ENCODE measurements at places on chromosomes 11 and 22.

DNA sequence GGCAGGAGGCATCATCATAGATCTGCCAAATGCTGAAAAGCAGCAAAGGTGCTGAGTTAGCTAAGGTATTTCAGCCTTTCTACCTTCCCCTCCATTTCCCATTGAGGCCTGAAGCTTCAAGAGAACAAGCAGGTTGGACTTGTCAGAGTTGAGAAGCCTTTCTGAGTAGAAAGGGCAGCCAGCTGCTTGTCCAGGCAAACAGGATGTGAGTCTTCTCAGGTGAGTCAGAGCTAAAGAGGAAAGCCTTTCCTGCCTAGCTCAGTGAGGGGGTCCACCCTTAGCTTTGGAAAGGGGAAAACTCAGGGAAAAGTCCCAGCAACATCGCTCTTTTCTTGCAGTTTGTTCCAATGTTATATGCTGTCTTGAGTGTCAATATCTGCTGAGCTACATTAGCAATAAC, 13.2 kb upstream of the MPZL2 start:
- DNase-seq: peak; percentile 18

DNA sequence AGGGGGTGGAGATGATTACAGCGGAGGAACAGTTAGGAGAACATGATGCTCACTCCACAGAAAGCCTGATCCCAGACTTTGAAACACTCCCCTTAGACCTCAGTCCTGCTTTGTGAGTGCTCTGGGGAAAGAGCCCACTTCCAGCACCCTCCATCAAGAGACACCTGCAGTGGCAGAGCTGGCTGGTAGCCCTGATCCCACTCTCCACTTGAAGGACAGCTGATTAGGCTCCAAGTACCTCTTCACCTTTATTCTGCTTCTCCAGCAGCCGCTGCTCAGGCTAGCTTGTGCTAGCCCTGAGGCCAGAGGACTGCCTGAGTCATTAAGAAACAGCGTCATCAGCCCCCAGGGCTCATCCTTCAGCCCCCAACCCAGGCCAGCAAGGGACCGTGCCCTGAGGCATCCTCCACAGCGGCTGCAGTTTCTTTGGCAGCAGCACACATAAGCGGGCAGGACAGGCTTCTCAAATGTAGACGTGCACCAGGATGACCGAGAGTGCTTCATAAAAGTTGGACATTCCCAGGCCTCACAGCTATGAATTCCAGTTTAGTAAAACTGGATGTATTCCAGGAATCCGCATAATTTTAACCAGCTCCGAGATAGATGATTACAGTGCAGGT, 146.0 kb upstream of the TBCEL start:
- no peak for DNase-seq

DNA sequence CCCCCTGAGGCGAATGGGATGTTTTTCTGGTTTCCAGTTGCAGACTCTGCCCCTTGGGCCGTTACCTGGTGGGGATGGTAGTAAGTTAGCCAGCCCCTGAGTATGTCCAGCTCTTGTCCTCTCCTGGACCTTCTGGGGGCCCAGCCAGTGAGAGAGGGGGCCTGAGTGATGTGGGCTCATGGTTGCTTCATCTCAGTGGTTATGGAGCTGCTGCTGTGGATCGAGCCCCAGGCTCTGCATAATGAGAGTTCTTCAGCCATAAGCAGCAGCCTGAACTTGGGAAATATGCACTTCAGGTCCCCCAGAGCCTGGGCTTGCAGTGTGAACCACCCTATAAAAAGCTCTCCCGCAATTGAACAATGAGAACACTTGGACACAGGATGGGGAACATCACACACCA, 5.9 kb downstream of the TMPRSS13 start:
- DNase-seq: no peak

GRCh38 chr11:46944356-46945075, 8.0 kb downstream of the CSTPP1 start:
- no peak for DNase-seq

DNA sequence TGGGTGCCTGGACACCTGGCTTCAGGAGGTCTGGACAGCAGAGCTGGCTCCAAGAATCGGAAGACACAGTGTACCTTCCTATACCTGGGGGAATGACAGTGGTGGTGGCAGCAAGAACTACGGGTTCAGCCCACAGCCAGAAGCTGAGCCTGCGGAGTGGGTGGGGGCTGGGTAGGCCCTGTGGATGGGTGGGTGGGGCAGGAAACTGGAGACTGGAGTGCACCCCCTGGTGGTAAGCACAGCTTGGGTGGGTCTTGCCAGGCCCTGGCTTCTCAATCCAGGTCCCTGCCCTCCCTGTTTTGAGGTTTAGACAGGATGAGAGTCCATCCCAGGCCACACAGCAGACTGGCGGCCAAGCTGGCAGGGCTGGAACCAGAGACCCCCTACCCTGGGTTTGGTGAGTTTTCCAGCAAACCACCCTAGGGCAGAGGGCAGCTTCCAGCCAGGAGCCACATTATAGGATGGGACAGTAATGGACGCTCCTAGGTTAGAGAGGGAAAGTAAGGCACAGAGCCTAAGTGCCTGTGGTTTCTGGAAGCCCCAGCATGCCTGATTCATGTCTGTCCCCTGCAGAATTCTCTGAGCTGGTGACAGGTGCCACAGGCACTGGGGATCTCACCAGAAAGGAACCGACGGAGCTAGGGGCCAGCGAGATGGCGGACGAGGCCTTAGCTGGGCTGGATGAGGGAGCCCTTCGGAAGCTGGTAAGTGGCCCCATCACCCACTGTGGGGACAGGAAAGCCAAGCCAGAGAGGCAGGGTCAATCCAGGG, 1.7 kb downstream of the SMTN start:
- no peak for DNase-seq

DNA sequence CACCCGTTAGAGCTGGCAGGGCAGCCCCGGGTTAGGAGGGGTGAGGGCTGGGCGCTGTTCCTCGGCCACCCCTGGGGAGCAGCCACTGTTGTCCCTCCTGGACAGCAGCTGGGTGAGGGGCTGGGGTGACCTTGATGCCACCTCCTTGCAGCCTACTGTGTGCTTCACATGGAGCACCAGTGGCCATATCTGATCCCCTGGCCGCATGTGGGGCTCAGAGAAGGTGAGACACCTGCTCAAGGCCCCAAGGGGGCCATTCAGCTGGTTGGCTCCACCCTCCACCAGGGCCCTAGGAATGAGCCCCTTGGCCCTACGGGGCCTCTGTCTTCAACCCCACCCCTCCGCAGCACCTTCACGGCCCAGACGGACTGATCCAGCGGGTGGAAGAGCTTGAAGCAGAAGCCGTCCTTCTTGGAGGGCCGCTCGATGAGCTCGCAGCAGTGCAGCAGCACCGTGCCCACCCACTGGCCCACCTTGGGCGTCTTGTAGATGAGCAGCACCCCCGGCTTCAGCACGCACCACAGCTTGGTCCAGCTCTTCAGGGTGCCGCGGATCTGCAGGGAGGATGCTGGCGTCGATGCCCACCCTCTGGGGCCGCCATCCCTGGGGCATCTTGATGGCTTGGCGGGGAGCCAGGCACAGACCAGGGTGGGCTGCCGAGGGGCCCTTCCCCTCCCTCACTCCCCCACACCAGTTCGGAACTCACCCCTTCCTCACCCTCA, 44.9 kb downstream of the OSBPL5 start:
- DNase-seq: no peak

GRCh38 chr22:47164514-47165337, 402.3 kb downstream of the TBC1D22A start:
- no peak for DNase-seq

DNA sequence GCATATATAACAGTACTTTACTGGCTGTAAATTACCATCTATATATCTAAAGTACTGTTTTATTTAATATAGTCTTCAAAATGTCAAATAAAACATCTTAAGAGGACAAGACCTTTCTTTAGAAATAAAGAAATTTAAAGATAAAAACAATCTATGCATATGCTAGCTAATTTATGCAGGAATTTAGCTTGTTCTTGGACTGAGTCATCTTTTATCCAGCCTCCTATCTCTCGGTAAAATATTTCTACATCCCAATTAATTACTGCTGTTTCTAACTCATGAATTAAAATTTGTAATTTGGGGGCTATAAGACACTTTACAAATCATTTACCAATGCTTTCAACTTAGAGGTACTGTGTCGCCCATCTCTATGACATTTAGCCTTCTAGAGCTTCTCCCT, 72.8 kb upstream of the DDI1 start:
- DNase-seq: no peak

GRCh38 chr11:92154611-92155010, 70.0 kb upstream of the FAT3 start:
- DNase-seq: no peak

DNA sequence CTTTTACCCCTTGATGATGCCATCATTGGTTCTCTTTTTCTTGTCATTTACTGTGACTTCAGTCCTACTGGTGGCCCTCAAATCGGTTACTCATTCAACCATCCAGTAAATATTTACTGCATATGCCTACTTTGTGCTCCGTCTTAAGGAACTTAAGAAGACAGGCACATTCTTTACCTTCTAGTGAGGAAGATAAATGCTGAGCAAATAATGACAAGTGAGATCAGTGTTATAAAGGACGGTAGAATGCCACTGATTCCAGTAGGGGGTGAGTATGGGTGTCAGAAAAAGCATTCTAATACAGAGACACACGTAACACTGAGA, 1.6 kb downstream of the ANKRD42 start:
- no peak for DNase-seq

DNA sequence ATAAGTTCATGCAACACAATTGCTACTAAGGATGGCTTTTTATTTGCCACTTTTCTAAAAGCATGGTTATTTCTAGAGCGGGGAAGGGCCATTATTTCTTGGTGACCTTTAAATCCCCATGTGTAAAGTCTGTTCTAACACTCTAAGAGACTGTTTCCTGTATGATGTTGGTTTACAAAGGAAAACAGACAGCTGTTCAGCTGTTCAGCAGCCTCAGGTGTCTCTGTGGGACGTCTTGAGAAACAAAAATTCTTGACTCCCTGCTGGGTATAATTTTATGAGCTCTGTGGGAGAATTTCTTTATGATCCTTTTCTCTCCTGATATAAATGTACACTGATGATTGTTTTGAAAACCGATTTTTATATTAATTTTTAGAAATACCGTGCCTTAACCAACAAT, 13.9 kb downstream of the MUC15 start:
- DNase-seq: no peak
